Smooth muscle cell of trachea (primary cell): ENCODE measurements at places on chromosomes 16 and 17. TPM values are rescaled to one million over a fixed set of nuclear protein-coding genes. Genes with fewer than 3 reads are reported as not detected.

The SECTM1 gene
- 39.7 and 198 TPM in 2 replicates for total RNA-seq

The PIK3R6 gene
- not detected in 2 replicates for total RNA-seq

The FOXO3B gene
- total RNA-seq: 3.8 and 8.1 TPM in 2 replicates

The FBXL16 gene
- total RNA-seq: 0.17 and 0.29 TPM in 2 replicates

The AANAT gene
- 0.17 TPM in 1 of 2 replicates, not detected in the other for total RNA-seq

The RPTOR gene
- 28.4 and 35.2 TPM in 2 replicates for total RNA-seq

The SEPHS2 gene
- 14.0 and 14.7 TPM in 2 replicates for total RNA-seq

The PDK2 gene
- total RNA-seq: 13.1 and 47.6 TPM in 2 replicates

The ARL16 gene
- total RNA-seq: 21.0 and 33.6 TPM in 2 replicates

The CDK10 gene
- total RNA-seq: 39.6 and 39.9 TPM in 2 replicates

The C16orf95 gene
- 3.9 and 4.6 TPM in 2 replicates for total RNA-seq

The GOT2 gene
- total RNA-seq: 27.3 and 53.7 TPM in 2 replicates

The USH1G gene
- total RNA-seq: under 0.01 TPM in 2 replicates

The SLC35G6 gene
- not detected in 2 replicates for total RNA-seq

The PRSS53 gene
- total RNA-seq: 2.5 and 2.8 TPM in 2 replicates

The FBXW10B gene
- 0.15 and 0.50 TPM in 2 replicates for total RNA-seq

The TSPOAP1 gene
- total RNA-seq: 0.15 and 0.50 TPM in 2 replicates

The TBC1D3E gene
- not detected in 2 replicates for total RNA-seq

The GOSR1 gene
- 28.4 and 48.1 TPM in 2 replicates for total RNA-seq

The TM4SF5 gene
- not detected in 2 replicates for total RNA-seq

The CASKIN1 gene
- under 0.01 and 2.0 TPM in 2 replicates for total RNA-seq

The PPY gene
- not detected in 2 replicates for total RNA-seq

The KRT33A gene
- total RNA-seq: not detected in 2 replicates

The CTRB2 gene
- total RNA-seq: not detected in 2 replicates

The USP31 gene
- total RNA-seq: 5.4 and 5.8 TPM in 2 replicates

The CLDN9 gene
- under 0.01 TPM in 1 of 2 replicates, not detected in the other for total RNA-seq

The TNK1 gene
- 0.66 and 0.73 TPM in 2 replicates for total RNA-seq

The C16orf92 gene
- not detected in 2 replicates for total RNA-seq

The TEKT5 gene
- 0.15 TPM in 1 of 2 replicates, not detected in the other for total RNA-seq

The SLC38A8 gene
- 0.17 TPM in 1 of 2 replicates, not detected in the other for total RNA-seq

The GNAO1 gene
- total RNA-seq: under 0.01 and 0.44 TPM in 2 replicates

The RIPOR1 gene
- 39.4 and 47.1 TPM in 2 replicates for total RNA-seq

The TBC1D26 gene
- total RNA-seq: under 0.01 TPM in 1 of 2 replicates, not detected in the other

The OR4D1 gene
- total RNA-seq: under 0.01 TPM in 1 of 2 replicates, not detected in the other

The PLA2G10 gene
- total RNA-seq: not detected in 2 replicates

The CEMP1 gene
- total RNA-seq: 0.66 TPM in 1 of 2 replicates, not detected in the other

The CYBA gene
- total RNA-seq: 206 and 327 TPM in 2 replicates

The IL34 gene
- total RNA-seq: 4.5 and 12.4 TPM in 2 replicates

The KIF2B gene
- not detected in 2 replicates for total RNA-seq

The OR3A3 gene
- not detected in 2 replicates for total RNA-seq

The YPEL2 gene
- total RNA-seq: 8.4 and 14.1 TPM in 2 replicates

The SOST gene
- not detected in 2 replicates for total RNA-seq

The TSPAN10 gene
- total RNA-seq: 2.5 and 2.6 TPM in 2 replicates

The NDUFAF8 gene
- total RNA-seq: 27.9 and 52.4 TPM in 2 replicates

The KLHL11 gene
- total RNA-seq: 28.7 and 33.2 TPM in 2 replicates

The CACNG4 gene
- not detected in 2 replicates for total RNA-seq

The RSKR gene
- 5.1 and 5.8 TPM in 2 replicates for total RNA-seq

The PRSS27 gene
- 0.58 and 1.3 TPM in 2 replicates for total RNA-seq

The OTOP2 gene
- not detected in 2 replicates for total RNA-seq

The TMC5 gene
- not detected in 2 replicates for total RNA-seq

The STAT5A gene
- 23.0 and 67.6 TPM in 2 replicates for total RNA-seq

The AMDHD2 gene
- 75.0 and 116 TPM in 2 replicates for total RNA-seq

The PIK3R5 gene
- not detected in 2 replicates for total RNA-seq

The TPSD1 gene
- total RNA-seq: not detected in 2 replicates
